ENCODE measurements at places on chromosomes 16 and 17.

GRCh38 chr16:27582883-27583282 lies 32.9 kb downstream of the KATNIP start:
- DNase-seq, result no peak

DNA sequence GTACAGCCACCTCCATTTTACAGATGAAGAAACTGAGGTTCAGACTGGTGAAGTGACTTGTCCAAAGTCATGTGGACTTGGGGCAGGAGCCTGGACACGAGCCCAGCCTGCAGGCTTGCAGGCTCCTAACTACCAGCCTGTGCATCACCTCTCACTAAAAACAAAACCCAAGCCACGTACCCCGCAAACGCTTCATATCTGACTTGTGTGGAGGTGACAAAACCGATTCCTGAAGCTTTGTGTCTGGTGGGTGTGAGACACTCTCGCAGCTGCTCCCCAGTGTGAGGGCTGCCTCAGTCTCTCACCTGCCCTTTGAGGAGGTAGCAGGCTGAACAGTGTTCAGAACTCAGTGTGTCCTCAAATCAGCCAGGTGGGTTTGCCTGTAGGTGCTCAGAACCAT lies 8.4 kb downstream of the HNF1B start:
- DNase-seq, result no peak

- DNase-seq, result no peak
These were observed 6.6 kb downstream of the CHMP6 start for GRCh38 chr17:80998118-80998747.

DNA sequence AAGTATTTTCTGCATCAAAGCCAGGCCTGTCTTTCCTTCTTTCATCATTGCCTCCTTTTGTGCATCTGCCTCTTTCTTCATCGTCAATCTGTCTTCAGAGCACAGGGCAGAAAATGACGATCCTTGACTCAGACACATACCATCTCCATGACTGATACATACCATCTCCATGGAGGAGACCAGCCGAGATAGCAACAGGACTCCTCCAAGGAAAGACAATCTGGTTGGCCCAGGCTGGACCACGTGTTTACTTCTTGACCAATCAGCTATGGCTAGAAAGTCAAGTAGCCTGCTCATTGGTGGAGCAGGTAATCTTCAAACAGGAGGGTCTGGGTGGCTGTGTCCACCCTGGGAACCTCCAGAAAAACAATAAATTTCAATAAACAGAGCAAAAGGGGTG lies 164.6 kb downstream of the CPPED1 start:
- DNase-seq, result no peak

GRCh38 chr17:29867643-29868181 lies 62.3 kb downstream of the SSH2 start:
- no peak for DNase-seq

GRCh38 chr16:50354629-50355456 lies 13.9 kb downstream of the BRD7 start:
- no peak for DNase-seq

- DNase-seq, result no peak
These were observed 8.0 kb upstream of the CCL1 start for GRCh38 chr17:34370997-34371395.

DNA sequence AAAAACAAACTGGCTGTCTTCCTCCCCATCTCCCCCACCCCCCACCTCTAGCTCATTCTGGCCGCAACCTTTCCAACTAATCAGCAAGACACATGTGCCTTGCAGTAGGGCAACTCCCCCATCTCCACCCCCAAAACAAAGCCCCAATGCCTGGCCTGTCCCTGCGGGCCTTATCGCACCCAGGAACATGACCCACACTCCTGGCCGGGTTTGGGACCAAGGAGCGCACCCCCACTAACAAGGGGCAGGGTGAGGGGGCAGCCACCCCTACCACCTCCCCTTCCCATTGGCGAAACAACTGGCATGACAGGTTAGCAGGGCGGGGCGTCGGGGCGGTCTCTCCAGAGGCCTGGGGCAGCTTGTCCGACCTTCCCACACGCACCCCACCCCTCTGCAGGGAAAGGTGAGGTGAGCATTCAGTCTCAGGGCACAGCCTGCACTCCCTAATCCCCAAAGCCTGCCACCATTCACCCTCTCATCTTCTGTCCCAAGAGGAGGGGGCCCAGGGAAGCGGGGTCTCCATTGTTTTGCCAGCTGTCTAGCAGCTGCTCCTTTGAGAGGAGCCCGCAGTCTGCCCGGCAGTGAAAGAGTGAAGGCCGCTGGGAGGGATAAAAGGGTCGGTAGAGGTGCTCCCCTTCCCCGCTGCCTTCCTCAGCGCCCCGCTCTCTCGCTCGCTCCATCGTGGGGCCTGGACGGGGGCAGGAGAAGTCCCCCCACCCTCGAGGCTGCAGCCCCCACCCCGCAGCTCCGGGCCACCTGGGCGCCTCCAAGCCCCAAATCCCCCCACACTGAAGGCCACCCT lies 765 bp downstream of the MYO18A start:
- DNase-seq, result no peak

- DNase-seq, result no peak
These were observed 22.5 kb downstream of the AXIN2 start for GRCh38 chr17:65538675-65539529.

- no peak for DNase-seq
These were observed 211.2 kb downstream of the RPTOR start for GRCh38 chr17:80755650-80756405.

- no peak for DNase-seq
These were observed 556.9 kb upstream of the RBFOX1 start for GRCh38 chr16:6775712-6776111.

- no peak for DNase-seq
These were observed 6.7 kb downstream of the TBC1D24 start for GRCh38 chr16:2481676-2482075.

DNA sequence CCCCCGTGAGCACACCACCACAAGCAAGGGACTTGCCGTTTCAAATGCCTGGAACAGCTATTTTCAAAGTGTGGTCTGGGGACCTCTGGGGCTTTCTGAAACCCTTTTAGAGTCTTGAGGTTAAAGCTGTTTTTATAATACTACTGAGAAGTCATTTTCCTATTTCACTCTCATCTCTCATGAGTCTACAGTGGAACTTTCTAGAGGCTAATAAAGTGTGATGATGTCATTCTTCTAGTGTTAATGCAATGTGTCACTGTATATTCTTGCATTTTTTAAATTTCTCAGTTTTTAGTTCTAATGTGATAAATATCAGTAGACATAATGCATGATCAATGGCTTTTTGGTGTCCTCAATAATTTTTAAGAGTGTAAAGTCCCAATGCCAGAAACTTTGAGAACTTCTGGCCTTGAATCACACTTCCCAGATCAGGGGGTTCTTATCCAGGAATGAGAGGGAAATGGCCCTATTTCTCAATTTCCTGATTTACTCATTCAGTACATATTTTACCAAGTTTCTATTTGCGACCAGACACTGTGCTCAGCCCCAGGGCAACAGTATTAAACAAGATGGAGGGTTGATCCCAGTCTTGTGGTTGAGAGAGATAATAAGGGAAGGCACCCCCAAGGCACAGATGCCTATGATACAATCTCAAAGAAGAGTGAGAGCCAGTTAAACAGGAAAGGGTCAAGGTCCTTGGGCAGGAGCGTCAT lies 444.0 kb downstream of the HS3ST3B1 start:
- no peak for DNase-seq

DNA sequence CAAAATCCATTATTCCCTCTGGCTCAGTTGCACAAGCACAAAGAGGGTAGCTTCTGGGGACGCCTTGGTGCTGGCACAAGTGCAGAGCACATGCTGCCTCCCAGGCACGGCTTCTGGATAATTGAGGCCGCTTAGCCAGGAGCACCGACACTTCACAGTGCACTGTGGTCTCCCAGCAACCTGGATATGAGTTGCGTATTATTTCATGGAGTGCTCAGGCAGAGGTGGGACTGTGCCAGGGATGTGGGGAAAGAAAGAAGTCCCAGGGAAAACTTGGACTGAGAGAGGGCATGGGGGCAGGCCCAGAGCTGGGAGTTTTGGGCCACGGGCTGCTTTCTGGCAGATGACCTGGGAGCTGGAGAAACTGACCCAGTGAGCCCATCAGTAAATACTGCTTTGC lies 37.5 kb downstream of the MPRIP start:
- no peak for DNase-seq

GRCh38 chr17:78634154-78634553 lies 57.0 kb upstream of the DNAH17 start:
- no peak for DNase-seq

GRCh38 chr16:87498324-87499188 lies 5.7 kb upstream of the ZCCHC14 start:
- no peak for DNase-seq

DNA sequence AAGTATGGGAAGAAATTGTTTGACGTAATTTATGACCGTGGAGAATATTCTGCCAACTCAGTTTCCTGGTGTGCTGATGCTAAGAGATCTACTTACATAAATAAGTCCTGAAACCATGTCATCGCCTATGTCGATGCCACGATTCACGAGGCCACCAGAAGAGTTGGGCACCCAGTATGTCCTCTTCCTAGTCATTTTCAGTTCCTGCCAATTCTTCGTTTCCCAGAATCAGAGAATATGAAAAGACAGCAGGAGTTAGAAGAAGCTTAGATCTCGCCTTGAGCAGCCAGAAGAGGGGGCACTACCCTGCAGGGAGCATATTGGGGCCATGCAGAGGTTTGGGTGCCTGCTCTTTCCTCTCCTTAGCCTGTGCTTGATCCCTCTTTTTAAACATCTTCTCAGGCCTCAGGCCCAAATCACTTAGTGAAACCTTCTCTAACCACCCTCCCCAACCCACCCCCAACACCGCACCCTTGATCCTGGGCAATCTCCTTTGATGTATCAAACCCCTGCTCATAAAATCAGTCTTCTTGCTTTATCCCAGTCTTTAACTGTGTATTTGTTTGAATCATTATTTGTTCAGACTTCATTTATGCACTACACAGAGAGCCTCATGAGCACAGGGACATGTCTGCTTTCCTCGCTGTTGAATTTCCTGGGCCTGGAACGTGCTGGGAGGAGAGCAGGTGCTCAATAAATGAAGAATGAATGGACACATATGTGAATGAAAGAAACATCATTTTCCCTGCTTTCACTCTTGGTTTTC lies 12.2 kb upstream of the LONP2 start:
- DNase-seq, result peak; percentile 24

GRCh38 chr17:48155889-48156611 lies 48.5 kb downstream of the SNX11 start:
- no peak for DNase-seq

DNA sequence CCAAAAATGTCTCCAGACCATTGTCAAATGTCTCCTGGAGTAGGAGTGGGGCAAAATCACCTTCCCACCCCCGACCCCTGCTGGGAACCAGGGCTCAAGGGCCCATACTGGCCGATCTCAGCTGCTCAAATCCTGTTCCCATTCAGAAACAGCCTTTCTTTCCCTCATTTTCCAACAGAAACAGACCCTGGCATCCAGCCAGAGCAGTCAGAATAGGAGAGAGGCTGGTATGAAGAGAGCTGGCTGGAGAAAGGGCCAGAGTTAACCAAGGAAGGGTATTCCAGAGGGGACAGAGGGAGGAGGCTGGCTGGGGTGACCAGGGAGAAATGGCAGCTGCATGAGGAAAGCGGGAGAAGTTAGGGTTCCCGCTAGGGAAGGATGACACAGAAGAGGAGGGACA lies 199.1 kb downstream of the XYLT1 start:
- DNase-seq, result no peak
